RCC 7860 (cell line): ENCODE measurements at places on chromosomes 2 and 18.

DNA sequence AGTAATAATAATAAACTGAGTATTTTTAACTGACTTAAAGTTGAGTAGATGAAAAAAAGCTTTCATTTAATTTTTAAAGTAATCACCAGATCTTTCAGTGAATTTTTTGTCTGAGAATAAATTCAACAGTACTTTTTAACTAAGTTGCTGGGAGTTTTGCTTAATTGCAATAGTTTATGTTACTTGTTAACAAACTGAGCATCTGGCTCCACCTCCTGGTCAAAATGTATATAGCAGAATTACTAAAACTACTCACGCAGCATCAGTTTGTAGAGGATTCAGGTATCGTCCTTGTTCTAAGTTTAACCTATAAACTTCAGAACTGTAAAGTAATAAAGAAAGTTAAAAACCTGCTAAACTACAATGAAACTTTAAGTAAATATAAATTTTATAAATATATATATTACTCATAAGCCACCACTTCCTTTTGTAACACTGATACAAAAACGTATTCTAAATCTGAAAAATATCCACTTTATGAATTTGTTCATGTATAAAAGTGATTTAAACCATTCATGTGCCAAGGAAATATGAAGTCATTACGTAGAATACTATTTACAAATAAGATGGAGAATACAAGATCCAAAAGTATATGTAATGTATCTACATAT is 21.3 kb downstream of the NOL10 start:
- peak; percentile 42 for DNase-seq

DNA sequence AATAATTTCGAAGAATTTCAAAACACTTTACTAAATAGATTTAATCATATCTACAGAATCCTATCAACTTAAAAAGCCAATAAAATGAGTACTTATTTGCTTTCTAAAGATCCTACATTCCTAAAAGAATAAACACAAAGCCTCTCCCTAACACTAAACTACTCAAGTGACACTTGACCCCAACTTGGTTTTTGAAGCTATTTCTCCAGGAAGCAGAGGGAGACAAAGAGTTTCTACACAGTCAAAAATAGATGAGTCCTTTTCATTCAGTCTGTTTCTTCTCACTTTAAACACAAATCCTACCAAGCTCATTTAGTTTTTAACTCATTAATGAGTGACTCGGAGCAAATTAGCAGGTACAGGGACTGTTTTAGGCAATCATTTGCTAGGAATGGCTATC is 2.1 kb downstream of the ATL2 start:
- no peak for DNase-seq

- DNase-seq, result no peak
Measured at GRCh38 chr18:73249030-73249429, 381.2 kb upstream of the NETO1 start.

DNA sequence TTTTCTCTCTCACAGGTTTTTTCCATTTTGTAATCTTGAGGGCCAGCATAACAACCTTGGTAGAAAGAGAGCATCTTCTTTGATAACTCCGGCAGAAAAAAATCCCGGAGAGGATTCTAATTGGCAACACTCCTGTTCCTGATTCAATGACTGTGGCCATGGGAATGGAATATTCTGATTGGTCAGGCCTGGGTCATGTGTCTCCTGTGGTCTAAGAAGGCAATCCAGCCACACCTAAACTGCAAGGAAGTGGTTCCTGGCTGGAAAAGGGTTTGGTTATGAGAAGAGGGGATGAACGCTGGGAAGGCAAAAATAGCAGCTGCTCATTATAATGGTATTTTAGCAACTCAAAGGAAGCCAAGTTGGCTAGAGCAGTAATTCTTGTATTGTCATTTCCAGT is 24.8 kb upstream of the ZNF638 start:
- no peak for DNase-seq
